ENCODE measurements at places on chromosomes 12 and 14.

DNA sequence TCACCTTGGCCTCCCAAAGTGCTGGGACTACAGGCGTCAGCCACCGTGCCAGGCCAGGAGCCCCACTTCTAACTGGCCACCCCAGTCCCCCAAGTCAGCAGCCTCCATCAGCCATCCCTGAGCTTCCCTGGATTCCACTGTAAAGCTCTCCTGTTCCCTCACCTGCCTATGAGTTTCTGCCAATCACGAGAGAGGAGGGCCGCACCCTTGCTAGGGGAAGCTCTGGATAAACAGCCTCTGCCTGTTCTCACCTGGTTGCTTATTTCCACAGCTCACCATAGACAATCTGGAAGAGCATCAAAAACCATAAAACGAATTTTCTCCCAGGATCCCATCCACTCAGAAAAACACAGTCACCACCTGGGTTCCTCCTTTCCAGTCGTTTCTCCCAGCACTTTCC lies 5.0 kb downstream of the CDCA4 start:
- DNase-seq: no peak
- H3K4me1 ChIP-seq: peaks cover 13% of the 10 kb centered on the region
- H3K27ac ChIP-seq: peak overlapping the region; percentile 57
- no peaks in the 10 kb centered on the region for H3K27me3 ChIP-seq

GRCh38 chr12:15186597-15186996 lies 34.6 kb downstream of the RERG start:
- H3K4me1 ChIP-seq: peaks cover 7% of the 10 kb centered on the region
- H3K27me3 ChIP-seq: no peaks in the 10 kb centered on the region
- no peak for DNase-seq
- no peak overlapping the region for H3K4me3 ChIP-seq
- H3K36me3 ChIP-seq: no peaks in the 10 kb centered on the region
- no peak overlapping the region for H3K27ac ChIP-seq

DNA sequence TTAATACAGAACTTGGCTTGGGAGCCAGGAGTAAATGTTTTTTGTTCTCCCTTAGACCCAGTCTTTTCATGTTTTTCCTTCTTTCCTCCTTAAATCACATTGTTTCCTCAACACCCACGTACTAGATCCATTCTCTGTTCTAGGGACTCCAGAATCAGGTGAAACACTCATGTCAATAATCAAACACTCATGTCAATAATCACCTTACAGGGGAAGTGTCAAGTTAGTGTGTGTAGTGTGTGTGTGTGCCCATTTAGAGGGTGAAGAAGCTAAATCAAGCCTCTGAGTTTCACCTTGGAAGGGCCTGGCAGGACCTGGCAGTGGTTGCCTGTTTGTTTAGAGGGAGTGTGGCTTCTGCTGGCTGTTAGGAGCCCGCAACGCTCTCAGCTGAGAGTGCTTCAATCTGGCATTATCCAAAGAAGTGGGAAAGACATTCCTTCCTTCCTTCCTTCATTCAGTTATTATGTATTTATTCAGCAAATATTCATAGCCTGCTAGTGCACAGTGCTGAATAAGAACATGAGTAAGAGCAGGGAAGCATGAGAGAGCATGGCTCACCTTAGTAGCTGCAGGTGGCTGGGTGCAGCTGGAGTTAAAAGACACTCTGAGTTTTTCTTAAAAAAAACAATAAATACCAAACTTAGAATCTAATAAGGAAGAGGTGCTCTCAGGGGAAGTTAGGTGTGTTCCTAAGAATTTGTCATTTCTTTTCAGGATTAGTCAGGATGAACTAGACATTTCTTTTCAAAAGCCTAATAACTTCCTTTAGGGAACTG lies 17.6 kb upstream of the EID3 start:
- no peak overlapping the region for H3K4me3 ChIP-seq
- peaks cover 46% of the 10 kb centered on the region for H3K4me1 ChIP-seq
- DNase-seq: no peak
- H3K27ac ChIP-seq: peak overlapping the region; percentile 94
- no peaks in the 10 kb centered on the region for H3K27me3 ChIP-seq
- H3K36me3 ChIP-seq: no peaks in the 10 kb centered on the region

DNA sequence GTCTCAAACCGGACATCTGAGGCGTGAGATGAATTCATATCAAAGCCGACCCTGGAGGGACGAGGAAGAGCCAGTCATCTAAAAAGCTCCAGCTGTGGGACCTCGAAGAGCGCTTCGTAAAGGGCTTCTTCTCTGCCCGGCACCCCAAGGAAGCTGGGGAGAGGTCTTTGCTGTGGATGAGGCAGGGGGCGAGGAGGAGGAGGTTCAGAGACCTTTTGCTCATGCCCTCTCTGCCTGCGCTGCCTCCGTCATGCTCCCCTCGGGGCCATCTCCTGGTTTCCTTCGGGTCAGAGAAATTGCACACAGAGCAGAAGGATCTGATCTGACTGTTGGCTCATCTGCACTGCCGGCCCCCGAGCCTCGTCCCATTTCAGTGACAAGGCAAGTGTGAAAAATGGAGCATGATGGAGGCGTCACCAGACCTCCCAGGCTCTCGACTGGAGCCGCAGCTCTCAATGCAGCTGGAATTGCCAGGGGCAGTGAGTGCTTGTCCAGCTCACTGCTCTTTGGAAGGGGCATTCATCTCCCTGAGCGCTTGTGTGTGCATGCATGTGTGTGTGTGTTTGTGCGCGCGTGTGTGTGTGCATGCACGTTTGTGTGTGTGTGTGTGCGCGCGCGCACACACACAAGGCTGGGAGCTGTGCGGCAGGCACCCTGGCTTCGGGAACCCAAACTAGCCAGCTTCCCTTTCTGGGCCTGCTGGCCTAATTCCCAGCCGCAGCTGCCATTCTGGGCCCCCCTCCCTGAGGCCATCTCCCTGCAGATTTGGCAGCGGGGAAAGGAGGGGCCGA lies 9.2 kb downstream of the CABP1 start:
- DNase-seq: peak; percentile 68
- H3K36me3 ChIP-seq: no peaks in the 10 kb centered on the region
- H3K4me3 ChIP-seq: no peak overlapping the region
- no peak overlapping the region for H3K27ac ChIP-seq
- peaks cover 18% of the 10 kb centered on the region for H3K4me1 ChIP-seq

GRCh38 chr14:96398432-96398831 lies 6.5 kb downstream of the AK7 start:
- no peak for DNase-seq
- no peaks in the 10 kb centered on the region for H3K36me3 ChIP-seq
- H3K4me3 ChIP-seq: no peak overlapping the region
- no peaks in the 10 kb centered on the region for H3K27me3 ChIP-seq
- no peaks in the 10 kb centered on the region for H3K4me1 ChIP-seq
- no peak overlapping the region for H3K27ac ChIP-seq

DNA sequence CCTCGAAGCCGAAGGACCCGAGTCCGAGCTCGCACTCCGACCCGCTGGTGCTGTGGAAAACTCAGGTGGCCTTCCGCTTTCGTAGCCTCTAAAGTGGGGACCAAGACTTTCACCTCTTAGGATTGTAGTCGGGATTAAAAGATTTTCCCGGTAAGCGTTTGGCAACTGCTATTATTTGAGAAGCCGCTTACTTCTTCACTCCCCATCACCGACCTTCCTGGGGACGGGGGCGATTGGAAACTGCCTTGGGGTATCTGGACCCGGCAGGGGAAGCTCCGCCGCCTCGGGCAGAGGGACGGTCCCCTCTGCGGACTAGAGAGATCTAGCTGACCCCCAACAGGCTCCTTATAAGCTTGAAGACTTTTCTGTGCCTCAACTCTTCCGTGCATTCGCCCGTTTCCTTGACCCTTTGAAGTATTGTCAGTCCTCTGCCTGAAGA lies 659 bp downstream of the TRAFD1 start:
- no peaks in the 10 kb centered on the region for H3K36me3 ChIP-seq
- H3K4me1 ChIP-seq: peaks cover 61% of the 10 kb centered on the region
- no peak for DNase-seq
- H3K27me3 ChIP-seq: no peaks in the 10 kb centered on the region
- peak overlapping the region; percentile 95 for H3K27ac ChIP-seq

- no peak overlapping the region for H3K4me3 ChIP-seq
- H3K27me3 ChIP-seq: no peaks in the 10 kb centered on the region
- no peak overlapping the region for H3K27ac ChIP-seq
- H3K4me1 ChIP-seq: no peaks in the 10 kb centered on the region
- no peaks in the 10 kb centered on the region for H3K36me3 ChIP-seq
- no peak for DNase-seq
Observed at GRCh38 chr12:88698471-88698870, 118.2 kb upstream of the KITLG start.

GRCh38 chr12:85814741-85815140 lies 21.5 kb downstream of the RASSF9 start:
- no peak overlapping the region for H3K27ac ChIP-seq
- H3K27me3 ChIP-seq: no peaks in the 10 kb centered on the region
- H3K4me3 ChIP-seq: no peak overlapping the region
- H3K36me3 ChIP-seq: no peaks in the 10 kb centered on the region

- H3K36me3 ChIP-seq: peaks cover 10% of the 10 kb centered on the region
- no peak overlapping the region for H3K27ac ChIP-seq
- no peak for DNase-seq
- H3K4me3 ChIP-seq: no peak overlapping the region
Observed at GRCh38 chr14:103140316-103141109, 17.3 kb downstream of the TNFAIP2 start.

GRCh38 chr14:99430491-99430890 lies 50.2 kb downstream of the SETD3 start:
- H3K27me3 ChIP-seq: no peaks in the 10 kb centered on the region
- peak; percentile 79 for DNase-seq
- H3K27ac ChIP-seq: no peak overlapping the region
- peaks cover 95% of the 10 kb centered on the region for H3K36me3 ChIP-seq
- H3K4me3 ChIP-seq: no peak overlapping the region
- H3K4me1 ChIP-seq: peaks cover 12% of the 10 kb centered on the region

- no peak for DNase-seq
- no peak overlapping the region for H3K27ac ChIP-seq
- H3K4me3 ChIP-seq: no peak overlapping the region
- H3K27me3 ChIP-seq: no peaks in the 10 kb centered on the region
- peaks cover 12% of the 10 kb centered on the region for H3K4me1 ChIP-seq
- no peaks in the 10 kb centered on the region for H3K36me3 ChIP-seq
Observed at GRCh38 chr14:68145539-68145938, 326.0 kb downstream of the RAD51B start.

- H3K27me3 ChIP-seq: no peaks in the 10 kb centered on the region
- H3K4me3 ChIP-seq: no peak overlapping the region
- peak overlapping the region; percentile 63 for H3K27ac ChIP-seq
- H3K36me3 ChIP-seq: no peaks in the 10 kb centered on the region
Observed at GRCh38 chr12:1619587-1619986, 9.4 kb upstream of the WNT5B start.

GRCh38 chr14:94934276-94934810 lies 164.4 kb upstream of the GSC start:
- no peak overlapping the region for H3K4me3 ChIP-seq
- no peaks in the 10 kb centered on the region for H3K4me1 ChIP-seq
- no peaks in the 10 kb centered on the region for H3K36me3 ChIP-seq
- no peak overlapping the region for H3K27ac ChIP-seq
- H3K27me3 ChIP-seq: no peaks in the 10 kb centered on the region
- DNase-seq: no peak

GRCh38 chr12:30142301-30142700 lies 358.6 kb upstream of the TMTC1 start:
- no peak overlapping the region for H3K27ac ChIP-seq
- H3K4me3 ChIP-seq: no peak overlapping the region
- no peaks in the 10 kb centered on the region for H3K36me3 ChIP-seq
- no peaks in the 10 kb centered on the region for H3K4me1 ChIP-seq
- no peak for DNase-seq
- no peaks in the 10 kb centered on the region for H3K27me3 ChIP-seq

GRCh38 chr12:15152868-15153267 lies 68.3 kb downstream of the RERG start:
- H3K27ac ChIP-seq: no peak overlapping the region
- H3K27me3 ChIP-seq: no peaks in the 10 kb centered on the region
- H3K36me3 ChIP-seq: no peaks in the 10 kb centered on the region
- H3K4me3 ChIP-seq: no peak overlapping the region

DNA sequence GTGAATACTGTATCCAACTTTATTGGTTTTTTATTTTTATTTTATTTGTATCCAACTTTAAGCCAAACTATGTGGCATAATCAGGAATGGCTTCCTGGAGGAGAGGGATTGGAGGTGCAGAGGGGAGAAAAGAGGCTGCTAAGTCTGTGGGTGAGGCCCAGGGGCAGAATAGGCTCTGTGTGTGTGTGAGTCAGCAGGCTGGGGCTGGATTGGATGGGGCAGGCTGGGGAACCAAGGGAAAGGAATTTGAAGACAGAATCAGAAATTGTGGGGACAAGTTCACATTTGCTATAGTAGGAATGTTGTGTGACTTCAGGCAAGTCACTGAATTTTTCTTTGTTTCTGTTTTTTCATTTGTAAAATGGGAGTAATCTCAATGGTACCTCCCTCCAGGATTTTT lies 12.8 kb upstream of the RILPL1 start:
- no peaks in the 10 kb centered on the region for H3K27me3 ChIP-seq
- no peaks in the 10 kb centered on the region for H3K4me1 ChIP-seq
- H3K36me3 ChIP-seq: no peaks in the 10 kb centered on the region

- no peaks in the 10 kb centered on the region for H3K27me3 ChIP-seq
- no peak overlapping the region for H3K4me3 ChIP-seq
- H3K36me3 ChIP-seq: peaks cover 33% of the 10 kb centered on the region
- no peak for DNase-seq
- no peak overlapping the region for H3K27ac ChIP-seq
Observed at GRCh38 chr12:111784953-111785352, 18.2 kb downstream of the ALDH2 start.

- H3K36me3 ChIP-seq: peaks cover 50% of the 10 kb centered on the region
- DNase-seq: peak; percentile 87
- H3K4me1 ChIP-seq: peaks cover 97% of the 10 kb centered on the region
- peak overlapping the region; percentile 92 for H3K27ac ChIP-seq
Observed at GRCh38 chr12:108839018-108839889, 18.1 kb downstream of the SSH1 start.

DNA sequence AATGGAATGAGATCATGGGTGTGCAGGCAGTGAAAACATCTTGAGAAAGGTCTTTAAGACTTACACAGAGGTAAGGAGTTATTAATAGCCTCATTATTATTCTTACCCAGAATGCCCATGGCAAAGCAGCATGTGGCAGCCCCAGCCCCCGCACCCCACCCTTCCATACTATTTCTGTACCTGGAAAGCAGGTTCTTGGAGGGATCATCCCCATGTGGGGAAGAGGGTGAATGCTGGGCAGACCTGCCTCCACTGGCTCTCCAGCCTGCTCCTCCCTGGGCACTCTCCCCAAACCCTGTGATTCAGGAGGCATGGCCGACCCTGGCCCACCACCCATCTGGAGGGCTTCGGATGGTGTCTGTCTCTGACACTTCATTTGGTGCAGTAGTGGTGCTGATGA lies 28.3 kb downstream of the NPC2 start:
- no peaks in the 10 kb centered on the region for H3K4me1 ChIP-seq
- no peak overlapping the region for H3K4me3 ChIP-seq
- no peak overlapping the region for H3K27ac ChIP-seq
- no peaks in the 10 kb centered on the region for H3K36me3 ChIP-seq
- H3K27me3 ChIP-seq: no peaks in the 10 kb centered on the region

DNA sequence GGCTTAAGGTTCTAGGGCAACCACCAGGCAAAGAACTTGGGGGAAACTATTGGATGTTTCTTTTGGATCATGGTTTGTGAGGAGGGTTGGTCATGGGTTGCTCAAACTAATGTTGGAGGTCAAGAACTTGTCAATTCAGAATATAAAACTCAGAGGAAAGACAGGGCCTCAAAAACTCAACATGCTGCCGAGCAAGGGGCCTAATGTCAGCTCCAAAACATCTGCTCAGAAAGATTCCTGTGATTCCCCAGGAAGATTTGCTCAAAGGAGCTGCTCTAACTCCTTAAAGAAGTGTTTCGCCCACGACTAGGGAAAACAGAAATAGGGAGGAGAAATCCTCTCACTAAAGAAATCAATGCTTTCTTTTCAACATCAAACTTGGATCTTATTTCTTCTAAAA lies 3.7 kb upstream of the IGF1 start:
- H3K27ac ChIP-seq: peak overlapping the region; percentile 81
- no peaks in the 10 kb centered on the region for H3K36me3 ChIP-seq
- H3K27me3 ChIP-seq: no peaks in the 10 kb centered on the region
- DNase-seq: no peak
- peaks cover 44% of the 10 kb centered on the region for H3K4me1 ChIP-seq
